ENCODE measurements at places on chromosomes 7 and 10.

GRCh38 chr10:91901784-91902677, 7.3 kb downstream of the FGFBP3 start:
- DNase-seq, result peak; percentile 31

GRCh38 chr7:124566583-124566982, 199.0 kb downstream of the GPR37 start:
- no peak for DNase-seq

GRCh38 chr7:100735730-100736129, 2.3 kb downstream of the ZAN start:
- DNase-seq, result no peak

- no peak for DNase-seq
These were observed 1.5 kb upstream of the EBLN1 start for GRCh38 chr10:22219308-22219707.

DNA sequence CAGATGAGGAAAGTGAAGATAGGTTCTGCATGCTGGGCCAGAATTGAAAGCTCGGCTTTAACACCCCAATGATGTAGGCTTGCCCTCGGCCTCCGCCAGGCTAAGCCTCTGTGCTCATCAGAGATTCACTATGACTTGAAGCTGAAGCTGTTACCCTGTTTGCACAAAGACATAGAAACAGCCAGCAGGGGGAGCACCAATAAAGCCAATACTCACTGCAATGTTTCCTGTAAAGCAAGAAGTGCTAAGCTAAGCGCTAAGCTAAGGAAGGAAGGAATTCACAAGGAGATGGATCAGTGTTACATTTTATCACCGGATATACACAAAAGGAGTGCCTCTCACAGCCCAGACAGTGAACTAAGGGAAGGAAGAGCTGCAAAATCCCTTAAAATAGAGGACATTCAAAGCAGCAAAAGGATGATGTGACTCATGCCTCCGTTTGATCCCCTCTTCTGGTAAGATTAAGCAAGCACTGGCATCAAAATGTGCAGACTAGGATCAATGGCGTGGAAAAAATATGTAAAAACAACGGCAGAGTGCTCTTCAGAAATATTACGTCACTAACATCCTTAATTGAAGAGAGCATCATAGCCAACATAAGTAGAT, 153.8 kb downstream of the COBL start:
- DNase-seq, result peak; percentile 6

GRCh38 chr10:101708073-101708472, 13.1 kb upstream of the FBXW4 start:
- DNase-seq, result no peak
